ENCODE measurements at places on chromosomes 2 and 18.

DNA sequence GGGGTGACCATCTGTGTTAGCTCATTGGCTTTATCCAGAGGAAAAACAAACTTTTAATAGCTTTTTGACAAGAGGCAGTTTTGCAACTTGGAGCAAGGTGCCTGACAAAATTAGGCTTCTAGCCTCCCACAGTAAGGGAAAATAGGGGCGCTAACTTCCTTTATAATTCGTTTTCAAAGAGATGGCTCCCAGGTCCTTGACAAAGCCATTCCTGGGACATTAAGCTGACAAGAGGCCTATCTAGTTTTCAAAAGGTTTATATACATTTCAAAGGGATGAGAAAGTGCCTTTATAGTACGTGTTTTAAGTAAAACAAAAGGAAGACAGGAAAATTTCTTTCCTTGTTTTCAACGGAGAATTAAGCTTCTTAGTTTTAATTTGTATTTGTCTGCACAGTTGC, 159.4 kb upstream of the GCFC2 start:
- no peak for DNase-seq

- DNase-seq: peak; percentile 91
Observed at GRCh38 chr2:231666171-231667095, 41.9 kb upstream of the PTMA start.

DNA sequence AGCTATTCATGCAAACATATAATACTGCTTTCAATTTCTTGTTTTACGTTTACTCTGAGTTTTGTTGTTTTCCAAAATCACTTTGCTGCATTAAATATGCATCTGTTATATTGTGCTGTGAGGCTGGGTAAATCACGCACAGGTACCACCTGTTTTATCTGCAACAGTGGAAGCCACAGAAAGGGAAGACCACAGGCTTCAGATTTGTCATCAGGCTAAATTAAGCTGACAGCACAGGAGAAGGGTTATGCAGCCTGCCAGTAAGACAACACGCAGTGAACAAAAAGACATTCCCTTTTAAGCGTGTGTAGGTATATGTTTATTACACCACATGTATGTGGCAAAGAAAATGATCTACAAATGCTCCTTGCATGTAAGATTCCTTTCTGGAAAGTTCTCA, 38.2 kb downstream of the ZNF516 start:
- no peak for DNase-seq

DNA sequence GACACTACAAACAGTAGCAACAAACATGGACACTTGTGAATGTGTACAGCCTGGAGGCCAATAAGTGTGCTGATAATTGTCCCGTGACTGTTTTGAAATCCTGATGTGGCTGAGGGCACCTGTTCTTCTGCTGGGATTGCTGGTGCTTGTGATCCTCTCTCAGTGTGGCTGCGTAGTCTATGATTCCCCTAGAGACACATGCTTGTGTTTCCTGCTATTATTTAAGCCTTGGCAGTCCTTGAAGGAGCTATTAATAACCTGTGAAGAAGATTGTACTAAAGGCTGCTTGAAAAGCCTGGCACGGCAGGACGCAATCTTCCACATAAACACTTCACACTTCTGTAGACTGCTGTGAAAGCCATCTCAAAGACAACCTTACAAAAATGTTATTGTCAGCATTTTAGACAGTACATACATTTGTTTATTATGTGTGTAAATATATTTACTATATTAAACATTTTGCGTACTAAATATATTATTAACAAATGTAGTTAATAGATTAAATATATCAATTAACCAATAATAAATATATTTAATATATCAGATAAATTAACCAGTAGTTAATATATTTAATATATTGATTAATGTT, 71.4 kb downstream of the GALR1 start:
- DNase-seq: no peak

DNA sequence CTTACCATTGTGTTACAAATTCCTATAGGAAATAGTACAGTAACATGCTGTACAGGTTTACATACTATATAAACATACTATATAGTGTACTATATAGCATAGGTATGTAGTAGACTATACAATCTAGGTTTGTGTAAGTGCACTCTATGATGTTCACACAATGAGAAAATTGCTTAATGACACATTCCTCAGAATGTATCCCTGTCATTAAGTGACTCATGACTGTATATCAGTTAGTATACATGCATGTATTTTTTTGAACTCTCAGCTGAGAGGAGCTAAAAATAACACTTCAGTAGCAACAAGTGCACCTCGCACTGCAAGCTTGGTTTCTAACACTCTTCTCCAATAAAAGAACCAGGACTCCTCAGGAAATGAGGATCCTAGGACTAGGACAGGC, 19.5 kb upstream of the ASXL3 start:
- DNase-seq: no peak

DNA sequence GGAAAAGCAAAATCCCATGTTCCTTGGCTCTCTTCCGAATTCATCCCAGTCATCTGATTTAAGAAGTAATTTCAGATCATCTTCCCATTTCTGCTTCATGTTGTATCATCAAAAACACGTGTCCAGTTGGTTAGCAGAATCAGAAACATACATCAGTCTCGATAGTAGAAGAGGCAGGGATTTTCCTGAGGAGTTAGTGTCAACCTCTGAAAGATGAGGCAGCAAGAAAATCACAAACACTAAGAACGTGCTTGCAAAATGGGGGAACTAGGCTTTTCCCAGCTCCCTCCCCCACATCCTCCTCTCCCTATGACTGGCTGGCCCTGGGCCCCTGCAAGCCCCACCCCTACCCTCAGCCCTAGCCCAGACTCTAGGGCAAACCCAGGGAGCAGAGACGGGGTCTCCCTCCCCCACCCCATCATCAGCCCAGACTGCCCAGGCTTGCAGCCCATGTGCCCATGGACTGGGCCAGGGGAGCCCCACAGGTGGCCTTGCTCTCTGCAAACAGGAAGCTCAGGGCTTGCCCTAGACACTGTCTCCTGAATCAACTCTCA, 161.0 kb upstream of the ID2 start:
- DNase-seq: no peak

DNA sequence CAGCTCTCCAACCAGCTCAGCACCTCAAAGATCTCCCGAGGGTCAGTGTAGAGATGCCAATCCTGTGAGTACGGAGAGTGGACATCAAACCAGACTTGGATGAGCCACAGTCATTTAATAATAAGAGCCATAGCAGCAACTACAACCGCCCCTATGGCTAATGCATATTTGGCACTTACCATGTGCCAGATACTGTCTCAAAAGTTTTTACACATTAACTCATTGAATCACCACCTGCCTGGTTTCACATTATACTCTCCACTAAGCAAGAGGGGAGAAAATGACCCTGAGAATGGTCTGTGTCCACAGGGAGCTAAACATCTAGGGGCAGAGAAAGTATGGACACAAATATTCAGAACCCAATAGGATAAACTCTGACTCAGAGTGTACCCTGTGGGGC, 2.6 kb downstream of the CNPPD1 start:
- DNase-seq: no peak

DNA sequence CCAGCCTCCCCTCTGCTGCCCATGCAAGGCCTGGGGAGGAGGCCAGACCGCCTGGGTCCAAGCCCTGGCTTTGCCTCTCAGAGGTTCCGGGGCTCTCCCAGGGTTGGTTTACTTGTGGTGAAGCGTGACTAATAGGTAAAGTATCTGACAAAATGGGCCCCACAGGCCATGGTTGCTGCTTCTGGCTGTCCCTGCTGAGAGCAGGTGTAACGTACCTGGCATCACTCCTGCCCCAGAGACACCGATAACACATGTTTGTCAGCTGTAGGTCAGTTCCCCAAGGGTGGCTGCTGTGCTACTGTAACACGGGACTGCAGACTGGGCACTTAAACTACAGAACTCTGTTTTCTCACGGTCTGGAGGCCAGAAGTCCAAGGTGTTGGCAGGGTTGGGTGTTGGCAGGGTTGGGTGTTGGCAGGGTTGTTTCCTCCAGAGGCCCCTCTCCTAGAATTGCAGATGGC, 34.1 kb downstream of the ODC1 start:
- DNase-seq: peak; percentile 8

GRCh38 chr2:234689911-234690379, 193.1 kb upstream of the ARL4C start:
- DNase-seq: no peak

DNA sequence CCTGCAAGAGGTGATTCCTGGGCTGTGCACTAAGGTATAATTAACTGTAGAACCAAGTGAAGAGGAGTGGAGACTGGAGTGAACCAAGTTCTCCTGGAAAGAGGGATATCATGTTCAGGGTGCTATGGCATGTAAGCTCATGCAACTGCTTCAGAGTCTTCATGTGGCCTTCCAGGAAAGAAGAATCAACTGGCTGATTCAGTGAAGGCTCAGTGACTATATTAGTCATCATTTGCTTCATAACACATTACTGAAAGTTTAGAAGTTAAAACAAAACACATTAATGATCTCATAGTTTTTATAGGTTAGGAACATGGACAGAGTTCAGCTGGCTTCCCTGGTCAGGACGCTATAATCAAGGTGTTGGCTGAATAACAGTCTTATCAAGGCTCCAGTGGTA, 1200.8 kb upstream of the GYPC start:
- no peak for DNase-seq

DNA sequence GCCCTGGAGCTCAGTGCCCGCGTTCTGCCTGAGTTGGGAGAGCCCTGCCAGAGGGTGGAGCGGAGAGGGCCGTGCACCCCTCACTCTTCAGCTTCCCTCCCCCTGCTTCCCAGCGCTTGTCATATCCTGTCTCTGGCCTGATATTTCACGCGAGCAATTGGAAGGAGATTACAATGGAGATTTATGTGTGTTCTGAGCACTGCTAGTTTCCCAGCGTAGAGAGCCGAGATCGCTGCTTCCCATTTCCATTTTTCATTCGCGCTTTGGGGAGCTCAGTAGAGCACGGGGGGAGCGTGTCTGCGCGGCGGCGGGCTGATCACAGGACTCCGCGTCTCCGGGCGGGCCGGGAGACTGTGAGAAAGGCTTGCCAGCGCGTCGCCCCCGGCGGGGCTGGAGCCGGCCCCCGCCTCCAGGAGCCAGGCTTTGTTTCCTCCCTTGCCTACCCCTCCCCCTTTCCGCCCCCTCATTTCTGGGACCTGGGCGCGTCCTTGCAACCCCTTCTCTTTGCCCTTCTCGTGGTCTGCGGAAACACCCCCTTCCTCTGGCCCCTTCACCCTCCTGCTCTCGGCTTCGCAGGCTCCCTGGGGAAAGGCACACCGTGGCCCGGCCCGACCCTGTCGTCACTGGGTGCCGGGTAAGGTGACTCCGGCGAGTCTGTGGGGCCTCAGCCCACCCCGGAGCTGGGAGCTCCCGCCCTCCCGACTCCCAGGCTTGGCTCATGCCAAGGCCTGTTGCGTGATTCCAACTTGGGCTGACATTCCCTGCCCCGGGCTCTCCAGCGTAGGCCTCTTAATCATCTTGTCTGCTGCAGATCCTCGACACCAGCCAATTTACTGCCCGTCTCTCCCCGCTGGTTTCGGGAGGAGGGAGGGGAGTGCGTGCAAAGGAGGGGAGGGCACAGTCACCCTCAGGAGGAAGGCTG, 5.8 kb downstream of the DLX2 start:
- no peak for DNase-seq

DNA sequence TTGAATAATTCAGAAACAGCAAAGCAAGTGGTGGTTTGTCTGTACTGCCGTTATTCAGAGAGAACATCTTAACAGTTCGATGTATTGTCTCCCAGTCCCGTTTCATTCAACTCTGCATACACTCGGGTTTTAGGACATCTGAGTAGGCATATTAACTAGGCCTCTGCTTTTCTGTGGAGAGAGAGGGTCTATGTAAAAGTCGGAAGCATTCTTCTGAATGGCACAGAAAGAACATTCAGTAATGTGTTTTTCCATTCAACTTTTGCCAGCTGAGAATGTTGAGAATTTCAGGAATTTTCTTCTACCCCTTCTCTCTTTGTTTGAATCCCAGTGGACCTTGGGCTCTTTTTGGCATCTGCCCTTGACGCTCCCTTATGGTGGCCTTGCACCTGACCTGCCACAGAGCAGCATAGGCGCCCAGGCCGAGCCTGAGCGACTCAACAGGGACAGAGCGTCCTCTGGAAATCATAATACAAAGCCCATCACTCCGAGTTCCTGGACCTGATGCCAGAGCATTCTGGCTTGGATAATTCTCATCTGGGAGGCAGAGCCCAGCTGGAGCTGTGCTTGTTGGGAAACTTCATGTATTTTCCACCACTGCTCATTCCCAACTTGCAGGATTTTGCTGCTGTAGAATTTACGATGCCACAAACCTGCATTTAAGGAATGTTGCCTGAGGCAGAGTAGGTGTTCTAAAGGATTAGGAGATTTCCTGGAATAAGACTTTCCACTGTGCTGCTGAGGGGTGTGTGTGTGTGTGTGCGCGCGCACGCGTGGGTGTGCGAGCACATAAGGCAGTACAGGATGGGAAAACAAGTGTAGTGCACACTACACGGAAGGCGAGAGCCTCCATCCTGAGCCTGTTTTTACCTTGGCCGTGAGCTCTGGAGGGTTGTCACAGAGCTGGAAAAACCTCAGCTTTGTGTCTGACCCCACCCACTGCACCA, 77.2 kb upstream of the TXNDC2 start:
- DNase-seq: no peak

GRCh38 chr2:220178991-220179695, 551.7 kb downstream of the SLC4A3 start:
- no peak for DNase-seq

GRCh38 chr2:213015387-213016165, 135.8 kb downstream of the IKZF2 start:
- no peak for DNase-seq

DNA sequence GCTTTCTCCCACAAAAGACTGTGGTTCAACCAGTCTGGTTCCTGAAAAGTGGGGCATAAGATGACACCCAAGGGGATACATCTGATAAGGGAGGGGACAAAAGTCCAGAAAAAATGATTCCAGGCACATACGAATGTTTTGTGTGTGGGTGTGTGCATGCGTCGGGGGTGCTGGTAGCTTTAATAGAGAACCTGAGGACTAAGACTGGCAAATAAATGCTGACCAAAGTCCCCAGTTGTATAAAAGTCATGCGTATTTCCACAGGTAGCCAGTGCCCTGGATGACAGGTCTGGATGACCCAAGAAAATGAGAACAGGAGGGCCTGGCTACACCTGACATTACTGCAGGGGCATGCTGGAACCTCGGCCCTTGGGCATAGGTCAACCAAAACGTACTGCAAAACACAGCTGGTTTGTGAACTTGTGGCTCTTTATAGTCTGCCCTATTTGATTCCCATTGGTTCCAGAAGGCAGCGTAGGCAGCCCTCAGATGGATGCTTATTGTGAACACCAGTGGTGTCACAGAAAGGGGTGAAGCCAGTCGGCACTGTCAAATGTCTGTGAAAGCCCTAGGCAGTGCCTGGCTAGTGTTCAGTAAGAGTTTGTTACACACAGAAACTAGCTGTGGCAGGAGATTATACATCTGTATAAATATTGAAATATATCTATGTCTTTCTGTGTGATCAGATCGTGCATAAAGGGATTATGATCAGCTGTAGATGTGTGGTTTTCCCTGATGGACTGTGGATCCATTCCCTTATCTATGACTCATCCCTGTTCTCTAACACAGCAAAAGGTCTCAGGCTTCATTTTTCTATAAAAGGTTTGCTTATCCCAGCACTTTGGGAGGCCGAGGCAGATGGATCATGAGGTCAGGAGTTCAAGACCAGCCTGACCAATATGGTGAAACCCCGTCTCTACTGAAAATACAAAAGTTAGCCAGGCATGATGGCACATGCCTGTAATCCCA, 58.3 kb downstream of the INSIG2 start:
- no peak for DNase-seq

- no peak for DNase-seq
Observed at GRCh38 chr2:200021449-200022114, 66.2 kb downstream of the MAIP1 start.

Data from NCI-H774 (cell line).